Peyer's patch (tissue), 4 donors: ENCODE measurements at places on chromosomes 2 and 18. TPM values are rescaled to one million over a fixed set of nuclear protein-coding genes. Genes with fewer than 3 reads are reported as not detected.

The CACNB4 gene
- 4.1 TPM for total RNA-seq

- no peaks in the 10 kb centered on the region for H3K36me3 ChIP-seq
- no peak overlapping the region for H3K27ac ChIP-seq
- H3K27me3 ChIP-seq = no peaks in the 10 kb centered on the region
- no peak overlapping the region for H3K4me3 ChIP-seq
These were observed 494.1 kb downstream of the LRRTM4 start for GRCh38 chr2:77028032-77028600.

The NOTO gene
- not detected for total RNA-seq

DNA sequence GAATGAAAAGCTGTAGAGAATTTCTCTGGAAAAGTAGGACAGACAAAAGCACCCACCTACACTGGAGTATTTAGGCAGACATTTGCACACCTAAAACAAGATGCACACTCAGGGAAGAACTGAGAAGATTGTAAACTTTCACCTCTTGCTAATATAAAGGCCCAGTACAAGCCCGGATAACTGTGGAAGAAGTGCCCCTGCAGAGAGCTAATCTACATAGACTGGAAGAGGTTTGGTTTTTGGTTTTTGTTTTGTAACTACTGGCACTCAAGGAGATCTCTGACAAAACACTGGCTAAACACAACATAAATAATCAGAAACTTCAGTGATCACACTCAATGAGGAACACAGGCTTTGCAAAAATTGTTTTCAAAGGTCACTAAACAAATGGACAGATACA, 782.2 kb upstream of the SLC8A1 start:
- no peak overlapping the region for H3K27ac ChIP-seq
- no peak for DNase-seq
- H3K4me3 ChIP-seq = no peak overlapping the region
- no peaks in the 10 kb centered on the region for H3K36me3 ChIP-seq

The GPR45 gene
- total RNA-seq = not detected

The FAM237A gene
- total RNA-seq = not detected

DNA sequence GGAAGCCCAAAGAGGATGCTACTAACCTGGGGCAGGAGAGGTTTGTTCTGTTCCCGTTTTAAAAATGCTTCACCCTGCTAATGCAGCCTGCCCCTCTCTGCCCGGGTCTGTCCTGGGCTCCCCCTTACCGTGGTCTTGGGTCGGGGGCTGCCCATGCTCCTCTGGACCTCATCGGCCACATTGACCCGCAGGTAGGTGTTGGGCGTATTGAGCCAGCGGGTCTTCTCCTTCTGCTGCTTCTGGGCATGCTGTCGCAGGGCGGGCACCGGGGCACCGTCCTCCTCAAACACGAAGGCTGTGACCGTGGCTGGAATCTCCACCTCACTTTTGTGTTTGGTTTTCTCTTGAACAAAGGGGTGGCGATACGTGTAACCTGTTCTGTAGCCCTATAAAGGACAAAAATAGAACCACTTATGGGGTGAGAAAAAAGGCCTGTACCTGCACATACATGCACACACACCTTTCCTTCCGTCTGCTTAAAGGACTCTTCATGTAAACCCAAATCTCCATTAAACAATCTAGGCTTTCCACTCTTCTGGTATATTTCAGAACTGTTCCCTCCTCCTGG, 89.3 kb downstream of the ADD2 start:
- H3K36me3 ChIP-seq = no peaks in the 10 kb centered on the region
- H3K27me3 ChIP-seq = no peaks in the 10 kb centered on the region
- no peak overlapping the region for H3K4me3 ChIP-seq
- DNase-seq = no peak
- no peak overlapping the region for H3K27ac ChIP-seq

- no peaks in the 10 kb centered on the region for H3K36me3 ChIP-seq
- no peaks in the 10 kb centered on the region for H3K27me3 ChIP-seq
- H3K4me1 ChIP-seq = no peaks in the 10 kb centered on the region
- H3K27ac ChIP-seq = no peak overlapping the region
- DNase-seq = no peak
- H3K4me3 ChIP-seq = no peak overlapping the region
These were observed 64.1 kb upstream of the MEIS1 start for GRCh38 chr2:66370824-66371223.

DNA sequence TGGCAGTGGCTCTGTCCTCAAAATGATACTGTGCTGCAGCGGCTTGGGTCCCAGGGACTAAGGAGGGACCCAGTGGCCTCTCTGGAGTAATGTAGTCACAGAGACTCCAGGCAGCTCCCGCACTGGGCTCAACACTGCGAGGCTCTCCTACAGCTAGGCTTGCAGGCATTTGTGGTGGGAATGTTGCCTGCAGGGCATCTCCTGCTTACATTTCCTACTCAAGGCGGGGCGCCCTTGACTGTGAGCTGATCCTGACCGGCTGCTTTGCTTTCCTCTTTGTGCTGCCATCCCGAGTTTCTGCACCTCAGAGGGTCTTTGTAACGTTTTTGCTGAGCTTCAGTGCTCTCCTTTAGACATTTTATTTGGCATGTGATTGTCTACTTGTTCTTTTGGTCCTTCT, 177.4 kb upstream of the FN1 start:
- no peaks in the 10 kb centered on the region for H3K4me1 ChIP-seq
- no peak overlapping the region for H3K4me3 ChIP-seq
- H3K36me3 ChIP-seq = no peaks in the 10 kb centered on the region
- no peak overlapping the region for H3K27ac ChIP-seq
- DNase-seq = no peak
